ENCODE measurements at places on chromosomes 1 and 21.

DNA sequence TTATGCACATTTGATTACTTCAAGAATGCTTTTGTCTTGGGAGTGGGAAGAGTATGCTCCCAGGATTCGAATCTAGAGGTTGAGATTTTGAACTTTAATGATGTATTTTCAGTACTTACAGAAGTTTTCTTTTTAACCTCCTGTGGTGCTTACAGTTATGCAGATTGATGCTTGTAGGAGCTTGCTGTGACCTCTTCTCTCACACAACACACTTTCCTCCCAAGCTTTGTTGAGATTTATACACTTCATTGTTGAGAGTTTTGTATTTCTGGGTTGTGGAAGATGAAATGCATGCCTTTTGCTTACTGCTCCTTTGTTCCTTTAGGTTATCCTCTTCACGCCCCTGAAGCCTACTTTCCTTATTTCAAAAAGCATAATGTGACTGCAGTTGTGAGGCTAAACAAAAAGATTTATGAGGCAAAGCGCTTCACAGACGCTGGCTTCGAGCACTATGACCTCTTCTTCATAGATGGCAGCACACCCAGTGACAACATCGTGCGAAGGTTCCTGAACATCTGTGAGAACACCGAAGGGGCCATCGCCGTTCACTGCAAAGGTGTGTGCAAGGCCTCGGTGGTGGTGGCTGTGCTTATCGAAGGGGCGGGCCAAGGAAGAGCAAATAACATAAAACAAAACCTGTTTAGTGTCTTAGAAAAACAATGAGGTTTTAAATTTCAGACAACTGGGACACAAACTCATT is 75.5 kb upstream of the GPR88 start:
- H3K27ac ChIP-seq, result no peak overlapping the region
- DNase-seq, result no peak
- no peak overlapping the region for H3K4me3 ChIP-seq
- no peaks in the 10 kb centered on the region for H3K36me3 ChIP-seq

- no peak for DNase-seq
- no peaks in the 10 kb centered on the region for H3K36me3 ChIP-seq
- H3K27me3 ChIP-seq, result no peaks in the 10 kb centered on the region
- H3K27ac ChIP-seq, result no peak overlapping the region
- no peaks in the 10 kb centered on the region for H3K4me1 ChIP-seq
- H3K4me3 ChIP-seq, result no peak overlapping the region
These were observed 10.5 kb downstream of the C1orf167 start for GRCh38 chr1:11772458-11772857.

GRCh38 chr1:233972563-233972950 is 68.1 kb downstream of the SLC35F3 start:
- H3K27me3 ChIP-seq, result no peaks in the 10 kb centered on the region
- no peaks in the 10 kb centered on the region for H3K36me3 ChIP-seq
- DNase-seq, result no peak
- no peak overlapping the region for H3K27ac ChIP-seq
- H3K4me1 ChIP-seq, result no peaks in the 10 kb centered on the region

- DNase-seq, result no peak
- no peaks in the 10 kb centered on the region for H3K4me1 ChIP-seq
- H3K27ac ChIP-seq, result no peak overlapping the region
- no peaks in the 10 kb centered on the region for H3K36me3 ChIP-seq
- no peaks in the 10 kb centered on the region for H3K27me3 ChIP-seq
These were observed 314.1 kb downstream of the PLPP3 start for GRCh38 chr1:56265216-56265615.

- no peaks in the 10 kb centered on the region for H3K27me3 ChIP-seq
- H3K27ac ChIP-seq, result no peak overlapping the region
- DNase-seq, result no peak
These were observed 339.4 kb upstream of the USP24 start for GRCh38 chr1:55554611-55555010.

- DNase-seq, result no peak
- H3K27me3 ChIP-seq, result no peaks in the 10 kb centered on the region
- H3K4me3 ChIP-seq, result no peak overlapping the region
- H3K27ac ChIP-seq, result no peak overlapping the region
These were observed 4.6 kb downstream of the MTARC1 start for GRCh38 chr1:220791285-220791684.

DNA sequence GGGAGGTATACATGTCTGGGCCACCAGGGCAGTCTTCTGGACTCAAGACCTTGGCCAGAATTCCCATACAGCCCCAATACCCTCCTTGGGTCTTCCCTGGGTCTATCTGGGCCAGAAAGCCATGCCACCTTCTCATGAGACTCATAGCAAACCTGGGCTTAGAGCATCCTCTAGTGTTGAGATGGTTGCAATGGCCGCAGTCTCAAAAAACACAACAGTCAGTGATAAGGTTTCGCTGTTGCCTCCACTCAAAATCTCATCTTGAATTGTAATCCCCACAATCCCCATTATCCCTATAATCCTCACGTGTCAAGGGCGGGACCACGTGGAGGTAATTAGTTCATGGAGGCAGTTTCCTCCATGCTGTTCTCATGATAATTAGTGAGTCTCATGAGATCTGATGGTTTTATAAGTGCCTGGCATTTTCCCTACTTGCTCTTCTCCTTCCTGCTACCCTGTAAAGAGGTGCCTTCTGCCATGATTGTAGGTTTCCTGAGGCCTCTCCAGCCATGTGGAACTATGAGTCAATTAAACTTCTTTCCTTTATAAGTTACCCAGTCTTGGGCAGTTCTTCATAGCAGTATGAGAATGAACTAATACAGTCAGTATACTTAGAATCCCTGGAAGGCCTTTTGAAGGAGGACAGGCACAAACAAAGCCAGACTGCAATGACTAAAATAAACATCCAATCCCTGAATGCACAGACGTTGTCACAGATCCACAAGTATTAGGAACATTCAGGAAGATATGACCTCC is 77.0 kb downstream of the CTH start:
- DNase-seq, result peak; percentile 91
- no peak overlapping the region for H3K27ac ChIP-seq
- H3K36me3 ChIP-seq, result no peaks in the 10 kb centered on the region
- no peak overlapping the region for H3K4me3 ChIP-seq

DNA sequence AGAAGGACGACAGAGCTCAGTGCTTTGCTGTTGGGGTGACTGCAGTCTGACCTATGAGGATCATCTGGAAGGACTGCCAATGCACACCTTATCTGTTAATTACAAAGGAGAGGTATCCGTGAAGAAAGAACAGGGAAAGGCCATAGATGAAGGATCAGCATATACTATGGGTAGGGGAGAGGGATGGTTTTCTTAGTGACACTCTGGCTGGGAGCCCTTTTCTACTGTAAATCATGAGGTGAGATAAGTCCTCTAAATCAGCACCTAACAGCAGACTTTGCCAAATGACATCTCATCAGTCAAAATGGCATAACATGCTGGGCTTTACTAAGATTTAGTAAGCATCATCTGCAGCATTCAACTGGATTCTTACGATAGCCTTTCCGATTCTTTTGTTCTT is 100.0 kb downstream of the PLPPR5 start:
- H3K27me3 ChIP-seq, result no peaks in the 10 kb centered on the region
- no peak overlapping the region for H3K27ac ChIP-seq
- no peak overlapping the region for H3K4me3 ChIP-seq

- H3K36me3 ChIP-seq, result no peaks in the 10 kb centered on the region
- H3K4me1 ChIP-seq, result no peaks in the 10 kb centered on the region
- DNase-seq, result peak; percentile 75
- no peak overlapping the region for H3K27ac ChIP-seq
- no peaks in the 10 kb centered on the region for H3K27me3 ChIP-seq
These were observed 1211.6 kb upstream of the ADGRL4 start for GRCh38 chr1:80218112-80218511.

DNA sequence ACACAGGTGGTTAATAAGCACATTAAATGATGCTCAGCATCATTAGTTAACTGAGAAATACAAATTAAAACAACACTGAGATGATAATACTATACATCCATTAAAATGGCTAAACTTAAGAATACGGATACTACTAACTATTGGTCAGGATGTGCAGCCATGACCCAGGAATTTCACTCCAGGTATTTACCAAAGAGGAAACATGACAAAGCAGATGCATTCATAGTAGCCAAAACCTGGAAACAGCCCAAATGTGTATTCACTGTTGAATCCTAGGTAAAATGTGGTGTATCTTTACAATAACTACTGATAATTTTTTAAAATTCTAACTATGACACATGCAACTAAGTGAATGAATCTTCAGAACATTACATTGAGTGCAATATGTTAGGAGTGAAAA is 73.0 kb downstream of the PTPRC start:
- H3K27ac ChIP-seq, result no peak overlapping the region
- H3K4me3 ChIP-seq, result no peak overlapping the region
- DNase-seq, result no peak

DNA sequence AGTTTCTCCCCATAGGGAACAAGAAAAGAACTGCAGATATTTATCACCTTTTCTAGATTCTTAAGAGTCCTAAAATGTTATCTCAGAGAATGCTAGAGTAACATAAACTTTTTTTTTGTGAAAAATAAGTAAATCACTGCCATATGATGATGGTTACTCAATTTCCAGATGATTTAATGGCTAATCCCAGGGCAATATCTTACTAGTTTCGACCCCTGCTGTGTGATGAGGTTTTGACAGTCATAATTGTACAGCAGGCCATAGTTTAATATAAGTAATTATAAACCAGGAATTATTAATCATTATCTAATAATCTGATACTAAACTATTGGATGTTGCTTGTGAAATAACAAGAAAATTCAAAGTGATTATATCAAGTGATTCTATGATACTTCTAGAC is 210.6 kb downstream of the HLX start:
- no peaks in the 10 kb centered on the region for H3K4me1 ChIP-seq
- H3K27me3 ChIP-seq, result no peaks in the 10 kb centered on the region
- no peak for DNase-seq
- H3K4me3 ChIP-seq, result no peak overlapping the region

- H3K4me3 ChIP-seq, result no peak overlapping the region
- no peak overlapping the region for H3K27ac ChIP-seq
- no peak for DNase-seq
- no peaks in the 10 kb centered on the region for H3K27me3 ChIP-seq
- H3K36me3 ChIP-seq, result no peaks in the 10 kb centered on the region
- H3K4me1 ChIP-seq, result no peaks in the 10 kb centered on the region
These were observed 47.1 kb downstream of the SLC9C2 start for GRCh38 chr1:173555651-173556305.
